ENCODE measurements at places on chromosomes 16 and 17.

DNA sequence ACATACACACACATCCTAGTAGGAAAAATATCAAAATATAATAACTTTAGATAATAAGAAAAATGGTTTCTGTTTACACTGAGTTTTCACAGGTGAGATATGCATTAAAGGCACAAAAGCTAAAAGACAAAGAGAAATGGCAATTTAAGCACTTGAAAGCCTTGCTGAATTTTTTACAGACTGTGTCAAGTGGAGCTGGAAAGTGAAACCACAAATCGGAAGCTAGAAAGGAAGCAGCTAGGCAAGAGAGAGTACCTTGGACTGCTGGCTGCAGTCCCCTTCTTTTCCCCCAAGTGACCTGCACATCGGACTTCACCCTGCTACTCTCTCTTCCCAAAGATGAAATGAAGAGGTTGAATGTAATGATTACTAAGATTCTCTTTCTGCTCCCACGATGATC, 135.1 kb downstream of the CDH13 start:
- DNase-seq: no peak

DNA sequence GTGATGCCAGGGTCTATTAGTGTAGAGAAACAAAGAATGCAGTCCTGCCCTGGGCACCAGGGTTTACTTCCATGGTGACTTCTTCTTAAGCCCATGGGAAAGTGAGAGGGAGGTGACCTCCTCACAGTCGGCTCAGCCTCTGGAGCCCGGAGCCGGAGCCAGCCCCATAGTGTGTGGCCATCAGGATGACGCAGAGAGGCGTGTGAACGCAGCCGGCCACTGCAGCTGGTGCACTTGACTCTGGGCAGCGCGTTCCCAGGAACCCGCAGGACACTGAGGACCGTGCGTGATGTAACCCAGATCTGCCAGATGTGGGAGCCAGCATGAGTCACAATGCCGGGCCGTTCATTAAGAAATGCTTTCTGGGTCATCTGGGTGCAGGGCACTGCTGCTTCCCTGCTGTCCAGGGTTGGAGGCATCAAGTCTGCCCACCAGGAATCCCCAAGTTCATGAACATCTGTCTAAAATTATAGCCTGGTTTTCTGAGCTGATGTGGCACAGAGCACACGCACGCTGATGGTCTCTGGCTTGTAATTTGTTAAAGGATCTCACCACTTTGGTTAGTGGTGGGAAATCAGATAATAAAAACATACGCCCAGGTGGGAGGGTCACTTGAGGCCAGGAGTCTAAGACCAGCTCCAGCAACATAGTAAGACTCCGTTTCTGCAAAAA, 114.1 kb downstream of the PITPNC1 start:
- peak; percentile 49 for DNase-seq

DNA sequence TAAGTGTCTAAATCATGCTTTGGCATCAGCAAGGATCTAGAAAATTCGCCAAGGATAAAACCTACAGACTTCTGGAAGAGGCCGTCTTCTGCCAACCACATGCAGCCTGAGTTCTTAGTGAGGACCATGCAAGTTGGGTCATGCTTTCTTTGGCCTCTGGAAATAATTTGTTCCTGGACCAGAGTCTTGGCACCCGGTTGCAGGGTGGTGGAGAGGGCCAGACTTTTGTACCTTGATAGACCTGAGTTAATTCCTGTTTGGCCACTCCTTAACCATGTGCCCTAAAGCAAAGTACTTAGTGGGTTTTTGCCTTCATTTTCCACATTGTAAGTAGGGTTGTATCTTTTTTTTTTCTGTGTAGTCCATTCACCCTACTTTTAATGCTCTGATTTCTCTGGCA, 283.4 kb upstream of the IRX5 start:
- no peak for DNase-seq

GRCh38 chr17:48577330-48577945, 712 bp downstream of the HOXB4 start:
- DNase-seq: no peak

DNA sequence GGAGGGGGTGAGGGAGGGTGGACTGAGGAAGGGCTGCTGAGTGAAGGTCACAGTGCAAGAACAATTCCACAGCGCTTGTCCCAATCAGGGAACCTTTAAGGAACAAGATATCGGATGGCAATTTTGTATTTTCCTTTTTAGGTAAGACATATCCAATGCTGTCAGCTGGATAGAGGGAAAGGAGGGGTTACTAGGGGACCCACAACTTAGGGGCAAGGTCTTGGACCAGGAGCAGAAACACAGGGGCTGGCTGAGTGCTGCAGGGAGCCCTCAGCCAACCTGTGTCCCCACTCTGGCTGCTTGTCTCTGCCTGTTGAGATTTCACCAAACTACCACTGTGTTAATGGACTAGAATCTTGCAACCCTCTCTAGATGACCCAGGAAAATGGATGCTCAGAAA, 47.6 kb downstream of the AKAP1 start:
- peak; percentile 71 for DNase-seq

DNA sequence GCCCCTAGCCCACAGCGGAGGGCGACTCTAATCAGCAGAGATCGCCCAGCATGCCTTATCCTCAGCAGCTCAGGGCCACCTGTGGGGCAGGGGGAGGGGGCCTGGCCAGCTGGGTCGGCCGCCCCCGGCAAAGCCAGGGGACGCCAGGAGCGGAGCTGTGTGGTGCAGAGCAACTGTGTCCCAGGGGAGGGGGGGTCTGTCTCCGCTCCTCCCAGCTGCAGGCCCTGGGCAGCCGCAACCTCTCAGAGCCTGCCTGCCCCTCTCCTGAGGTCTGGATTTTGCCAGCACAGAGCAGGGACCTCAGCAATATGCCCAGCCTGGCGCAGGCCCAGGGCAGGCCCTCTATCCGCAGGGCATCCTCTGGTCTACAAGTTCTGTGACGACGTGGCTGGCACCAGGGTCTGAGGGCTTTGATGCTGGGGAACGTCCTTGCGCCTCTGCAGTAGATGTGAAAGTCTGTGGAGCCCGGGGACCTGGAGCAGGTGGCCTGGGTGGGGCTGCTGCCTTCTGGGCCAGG, 36.5 kb upstream of the SLC38A10 start:
- peak; percentile 86 for DNase-seq

DNA sequence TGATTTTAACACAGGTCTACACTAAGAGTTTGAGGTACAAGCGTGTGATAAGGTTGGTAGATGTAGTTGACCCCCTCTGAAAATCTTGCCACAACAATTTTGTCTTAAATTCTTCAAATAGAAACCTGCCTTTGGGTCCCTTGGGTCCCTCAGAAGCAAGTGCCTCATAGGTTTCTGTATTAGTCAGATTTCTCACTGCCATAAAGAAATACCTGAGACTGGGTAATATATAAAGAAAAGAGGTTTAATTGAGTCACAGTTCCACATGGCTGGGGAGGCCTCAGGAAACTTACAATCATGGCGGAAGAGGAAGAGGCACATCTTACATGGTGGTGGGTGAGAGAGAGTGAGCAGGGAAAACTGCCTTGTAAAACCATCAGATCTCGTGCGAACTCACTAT, 301.2 kb downstream of the MAP2K6 start:
- no peak for DNase-seq

DNA sequence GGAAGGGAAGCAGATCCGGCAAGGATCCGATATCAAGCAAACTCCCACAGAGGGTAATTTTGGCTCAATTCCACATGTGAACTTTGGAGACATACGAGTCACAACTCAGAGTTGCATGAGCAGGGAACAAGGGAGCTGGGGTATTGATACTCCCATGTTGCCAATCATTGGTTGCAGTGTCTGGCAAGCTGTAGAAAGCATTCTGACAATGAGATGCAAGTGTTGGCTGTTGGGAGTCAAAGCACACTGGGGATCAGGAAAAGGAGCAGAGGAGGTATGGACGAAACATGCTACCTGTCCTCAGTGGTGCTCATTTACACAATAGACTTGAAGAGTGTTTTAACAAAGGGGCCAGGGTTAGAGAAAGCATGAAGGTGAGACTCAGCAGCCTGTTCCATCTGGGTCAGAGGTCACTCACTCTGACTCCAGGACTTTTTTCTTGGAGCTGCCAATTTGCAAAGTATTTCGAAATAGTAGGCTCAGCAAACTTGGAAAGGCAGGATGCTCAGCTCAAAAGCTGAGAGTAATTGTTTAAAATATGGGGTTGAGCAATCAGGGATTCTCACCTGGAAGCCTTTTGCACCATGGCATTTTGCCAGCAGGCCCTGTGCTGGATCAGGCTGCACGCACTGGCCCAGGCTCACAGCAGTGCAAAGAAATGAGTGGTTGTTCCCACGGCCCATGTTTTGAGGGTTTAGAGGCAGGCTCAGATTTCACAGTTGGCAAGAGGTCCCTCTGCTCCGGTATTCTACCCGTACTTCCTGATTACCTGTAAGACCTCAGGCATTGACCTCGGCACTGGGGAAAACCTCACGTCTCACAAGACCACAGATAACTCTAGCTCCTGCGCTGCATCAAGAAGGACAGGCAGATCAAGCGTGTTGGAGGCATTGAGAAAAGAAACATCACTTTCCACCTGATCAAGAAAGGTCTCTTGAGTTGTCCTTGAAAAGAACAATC, 17.6 kb upstream of the NKD1 start:
- DNase-seq: no peak

DNA sequence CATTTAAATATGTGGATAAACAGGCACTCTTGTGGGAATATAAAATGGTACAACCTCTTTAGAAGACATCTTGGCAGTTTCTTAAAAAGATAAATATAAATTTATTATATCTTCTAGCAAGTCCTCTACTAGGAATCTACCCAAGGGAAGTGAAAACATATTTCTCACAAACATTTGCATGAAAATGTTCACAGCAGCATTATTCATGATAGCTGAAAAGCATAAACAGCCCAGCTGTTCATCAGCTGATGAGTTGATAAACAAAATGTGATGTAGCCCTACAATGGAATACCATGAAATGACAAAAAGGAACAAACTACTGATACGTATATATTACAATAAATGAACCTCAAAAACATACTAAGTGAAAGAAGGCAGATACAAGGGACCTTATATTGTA, 12.0 kb downstream of the DGKE start:
- no peak for DNase-seq

- DNase-seq: peak; percentile 54
Observed at GRCh38 chr17:68204736-68205135, 43.1 kb upstream of the AMZ2 start.

GRCh38 chr17:64055183-64056142, 35.0 kb upstream of the ICAM2 start:
- DNase-seq: no peak

All from H7 (cell line).